Coronary artery (tissue), 2 donors: ENCODE measurements at places on chromosomes 7 and 10.
A peak's percentile ranks its signal among the peaks of the same experiment; 100 is the strongest.

DNA sequence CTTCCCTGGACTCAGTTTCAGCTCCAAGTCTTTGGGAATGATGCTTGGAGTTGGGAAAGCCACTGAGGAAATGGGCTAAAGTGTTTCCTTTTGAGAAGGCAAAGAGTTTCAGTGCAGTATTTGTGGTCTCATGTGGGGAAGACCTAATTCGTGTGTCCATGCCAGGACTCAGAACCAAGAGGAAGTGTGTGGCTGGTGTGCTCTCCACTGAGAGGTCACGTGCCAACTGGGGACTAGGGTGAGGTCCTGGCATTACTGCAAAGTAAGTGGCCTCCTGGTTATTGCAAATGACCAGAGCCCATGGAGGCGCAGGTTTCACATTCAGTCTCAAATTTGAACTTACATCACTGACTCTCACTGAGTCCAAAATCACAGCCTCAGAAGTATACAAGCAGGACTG lies 48.6 kb upstream of the ITPRID1 start:
- no peak for DNase-seq

GRCh38 chr7:44063894-44064651 lies 1.3 kb downstream of the PGAM2 start:
- DNase-seq = peak; percentile 73

DNA sequence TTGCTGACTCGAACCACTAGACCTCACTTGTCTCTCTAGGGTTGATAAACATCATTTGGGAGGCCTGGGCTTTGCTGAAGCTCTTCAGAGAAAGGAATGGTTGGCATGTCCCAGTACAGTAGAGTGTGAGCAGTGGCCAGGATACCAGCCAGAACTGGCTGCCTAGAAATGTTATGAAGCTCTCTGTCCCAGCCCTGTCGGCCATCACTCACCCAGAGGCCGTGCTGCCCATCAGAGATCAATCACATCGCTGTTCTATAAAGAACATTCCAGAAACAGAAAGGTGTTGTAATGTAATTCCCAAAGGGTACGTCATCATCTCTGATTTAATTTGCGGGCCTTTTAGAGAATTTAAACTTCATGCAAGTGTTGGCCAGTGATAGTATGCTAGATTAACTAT lies 111.5 kb downstream of the PRPF18 start:
- DNase-seq = no peak

DNA sequence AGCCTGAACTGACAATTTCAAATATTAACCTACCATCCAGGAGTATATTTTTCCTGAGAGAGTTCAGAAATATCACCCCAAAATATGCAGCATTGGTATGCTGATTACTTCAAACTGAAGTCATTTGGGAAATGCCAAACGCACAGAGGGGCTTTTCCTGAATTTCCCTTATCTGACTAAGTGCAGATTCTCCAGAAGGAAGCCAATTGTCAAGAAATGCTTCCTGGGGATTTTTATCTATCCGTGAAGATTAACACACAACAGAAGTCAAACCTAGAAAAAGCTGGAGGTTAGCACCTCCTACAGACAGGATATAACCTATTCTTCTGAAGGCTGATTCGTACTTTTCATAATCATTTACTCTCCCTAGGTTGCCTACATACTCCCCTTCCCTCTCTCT lies 91.0 kb downstream of the AKR1D1 start:
- DNase-seq = no peak

GRCh38 chr7:94062372-94062771 lies 58.2 kb upstream of the BET1 start:
- no peak for DNase-seq

DNA sequence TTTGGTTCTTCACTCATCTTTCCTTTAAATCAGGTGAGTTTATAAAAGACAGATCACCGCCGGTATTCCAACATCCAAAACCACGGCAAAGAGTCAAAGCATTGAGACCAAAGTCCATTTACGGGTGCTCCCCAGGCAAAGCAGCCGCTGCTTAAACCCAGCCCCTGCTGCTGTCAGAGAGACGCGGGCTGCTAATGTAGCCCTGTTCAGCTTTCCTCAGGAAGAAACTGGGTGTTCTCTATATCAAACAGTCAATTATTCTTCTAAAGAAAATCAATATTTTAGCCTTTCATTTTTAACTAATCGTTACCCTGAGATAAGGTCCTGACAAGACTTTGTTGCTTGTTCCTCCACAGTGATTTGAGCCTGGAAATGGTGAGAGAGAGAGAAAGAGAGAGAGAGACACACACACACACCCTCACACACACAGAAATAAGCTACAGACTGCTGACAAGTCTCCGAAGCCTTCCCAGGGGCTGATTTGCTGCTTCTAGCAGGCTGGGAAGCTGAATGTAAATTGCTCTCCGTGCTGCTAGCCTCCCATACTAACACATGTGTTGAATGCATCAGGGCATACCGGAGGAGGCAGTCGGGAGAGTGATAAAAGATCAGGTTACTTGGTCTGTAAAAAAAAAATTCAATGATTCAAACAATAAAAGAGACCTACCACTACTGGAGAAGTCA lies 183.0 kb upstream of the ANK3 start:
- no peak for DNase-seq

DNA sequence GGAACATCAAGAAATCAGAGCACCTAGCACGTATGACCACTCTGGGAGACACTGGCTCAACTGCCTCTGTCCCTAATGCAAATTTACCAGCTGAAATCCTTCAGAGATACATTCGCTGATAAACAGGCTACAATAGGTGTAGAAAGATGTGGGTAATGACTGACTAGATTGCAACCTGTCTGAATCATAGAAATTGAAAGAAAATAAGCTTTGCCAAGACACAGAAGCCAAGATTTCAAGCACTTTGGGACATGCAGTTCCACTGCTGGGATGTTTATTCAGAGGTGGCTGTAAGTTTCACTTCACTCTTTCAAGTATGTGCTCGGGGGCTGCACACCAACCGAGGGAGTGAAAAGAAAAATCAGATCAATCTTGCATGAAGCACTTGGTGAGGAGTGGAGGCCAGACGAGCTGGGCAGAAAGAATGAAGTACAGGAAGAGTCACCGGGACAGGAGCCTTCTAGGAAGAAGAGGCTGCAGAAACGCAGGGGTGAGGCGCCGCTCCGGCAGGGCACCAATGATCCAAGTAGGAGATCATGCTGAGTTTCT lies 276.7 kb downstream of the PARD3 start:
- DNase-seq = no peak

GRCh38 chr7:36852931-36853330 lies 128.6 kb upstream of the AOAH start:
- no peak for DNase-seq

GRCh38 chr10:79491143-79491835 lies 21.0 kb upstream of the EIF5AL1 start:
- no peak for DNase-seq

DNA sequence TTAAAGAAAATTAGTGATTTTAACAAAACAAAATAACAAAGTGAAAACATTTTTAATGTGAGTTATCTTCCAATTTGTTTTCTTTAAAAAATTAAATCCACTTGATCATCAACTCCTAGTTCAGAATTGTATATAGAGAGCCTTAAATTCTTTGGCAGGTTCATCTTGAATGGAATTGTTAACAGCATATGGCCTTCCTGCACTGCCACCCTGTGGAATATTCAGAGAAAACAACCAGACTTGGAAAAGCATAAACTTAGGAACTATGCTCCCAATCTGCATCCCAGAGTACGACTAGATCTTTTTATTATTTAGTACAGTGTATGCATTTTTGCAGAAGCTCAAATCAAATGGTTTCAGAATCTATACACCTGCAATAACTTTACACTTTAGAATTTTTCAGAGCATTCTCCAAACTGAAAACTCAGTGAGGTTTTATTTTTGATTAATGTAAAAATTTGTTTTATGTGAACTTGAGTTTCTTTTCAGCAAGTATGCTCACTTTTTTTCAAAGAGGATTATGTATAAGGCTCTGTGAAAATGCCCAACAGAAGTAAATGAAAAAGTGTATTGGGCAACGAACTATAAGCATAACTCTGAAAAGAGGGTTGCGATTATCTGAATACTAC lies 44.9 kb upstream of the ANK3 start:
- no peak for DNase-seq

- DNase-seq = no peak
Observed at GRCh38 chr7:57354679-57355338, 95.2 kb upstream of the ZNF716 start.

DNA sequence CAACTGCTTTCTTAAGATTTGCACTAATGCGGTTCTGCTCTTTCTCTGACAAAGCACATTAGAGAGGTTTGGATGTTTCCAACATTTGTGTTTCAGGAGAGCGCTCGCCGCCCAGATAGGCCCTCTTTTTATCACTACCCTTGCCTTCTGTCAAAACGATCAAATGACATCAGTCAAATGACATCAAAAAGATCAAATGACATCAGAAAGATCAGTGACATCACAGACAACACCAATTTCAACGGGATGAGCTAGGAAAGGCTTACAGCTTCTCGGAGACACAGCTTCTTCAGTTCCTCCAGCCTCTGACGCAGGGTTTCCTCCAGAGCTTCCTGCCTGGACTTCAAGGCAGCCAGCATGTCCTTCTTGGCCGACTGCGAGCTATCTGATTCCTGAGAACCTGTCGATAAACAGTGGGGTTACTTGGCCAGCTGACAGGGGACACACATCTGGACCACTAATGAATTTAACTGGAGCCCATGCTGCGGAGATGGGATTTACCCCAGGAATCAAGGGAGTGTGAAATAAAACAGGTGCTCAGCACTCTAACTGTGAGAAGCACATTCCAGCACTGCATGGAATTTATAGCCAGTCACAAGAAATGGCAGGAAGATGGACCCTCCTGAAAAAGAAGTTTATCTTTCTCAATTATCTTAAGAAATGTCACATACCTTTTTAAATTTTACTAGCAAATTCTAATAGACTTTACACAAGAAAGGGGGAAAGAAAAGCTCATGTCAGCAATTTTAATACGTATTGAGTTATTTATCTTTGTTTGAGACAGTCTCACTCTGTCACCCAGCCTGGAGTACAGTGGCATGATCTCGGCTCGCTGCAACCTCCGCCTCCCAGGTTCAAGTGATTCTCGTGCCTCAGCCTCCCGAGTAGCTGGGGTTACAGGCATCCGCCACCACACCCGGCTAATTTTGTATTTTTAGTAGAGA lies 88.2 kb downstream of the PRPF18 start:
- no peak for DNase-seq

- no peak for DNase-seq
Observed at GRCh38 chr7:22216832-22217475, 140.0 kb downstream of the RAPGEF5 start.

DNA sequence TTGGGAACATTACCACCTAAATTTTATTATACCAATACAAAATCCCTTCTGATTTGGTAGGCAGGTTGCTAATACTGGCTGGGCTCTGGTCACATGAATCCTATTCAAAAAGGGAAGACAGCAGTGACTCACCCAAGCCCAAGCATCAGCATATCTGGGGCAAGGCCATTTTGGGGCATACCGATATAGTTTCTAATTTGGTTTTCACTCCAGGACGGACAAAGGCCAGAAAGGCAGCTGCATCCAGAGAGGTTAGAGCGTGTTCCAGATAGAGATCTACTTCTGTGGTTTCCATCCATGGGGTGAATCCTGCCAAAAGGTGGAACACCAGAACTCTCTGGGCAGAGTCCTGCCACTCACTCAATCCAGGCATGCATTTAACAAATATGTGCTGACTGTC lies 335.8 kb downstream of the ELMO1 start:
- no peak for DNase-seq

GRCh38 chr10:62155054-62155680 lies 113.5 kb downstream of the RTKN2 start:
- DNase-seq = no peak

GRCh38 chr7:157844141-157844540 lies 507.3 kb downstream of the DNAJB6 start:
- DNase-seq = no peak

GRCh38 chr10:129892548-129893052 lies 71.5 kb downstream of the EBF3 start:
- no peak for DNase-seq

DNA sequence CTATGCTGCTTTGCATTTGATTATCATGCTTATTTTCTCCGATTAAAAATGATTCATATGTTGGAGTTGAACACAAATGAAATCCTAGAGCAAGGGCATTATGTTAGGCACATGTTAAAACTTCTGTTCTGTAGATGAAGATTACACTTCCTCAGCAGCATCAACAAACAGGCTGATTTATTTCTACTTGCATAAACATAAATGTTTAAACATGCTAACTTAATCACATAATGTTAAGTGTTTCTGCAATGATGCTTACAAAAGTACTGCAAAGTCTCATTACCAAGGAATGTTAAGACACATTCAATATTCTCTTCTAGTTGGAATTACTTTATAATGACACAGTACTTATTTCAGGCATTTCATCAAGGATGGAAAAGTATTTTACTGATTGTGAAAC lies 770.8 kb downstream of the ANKRD7 start:
- DNase-seq = no peak

DNA sequence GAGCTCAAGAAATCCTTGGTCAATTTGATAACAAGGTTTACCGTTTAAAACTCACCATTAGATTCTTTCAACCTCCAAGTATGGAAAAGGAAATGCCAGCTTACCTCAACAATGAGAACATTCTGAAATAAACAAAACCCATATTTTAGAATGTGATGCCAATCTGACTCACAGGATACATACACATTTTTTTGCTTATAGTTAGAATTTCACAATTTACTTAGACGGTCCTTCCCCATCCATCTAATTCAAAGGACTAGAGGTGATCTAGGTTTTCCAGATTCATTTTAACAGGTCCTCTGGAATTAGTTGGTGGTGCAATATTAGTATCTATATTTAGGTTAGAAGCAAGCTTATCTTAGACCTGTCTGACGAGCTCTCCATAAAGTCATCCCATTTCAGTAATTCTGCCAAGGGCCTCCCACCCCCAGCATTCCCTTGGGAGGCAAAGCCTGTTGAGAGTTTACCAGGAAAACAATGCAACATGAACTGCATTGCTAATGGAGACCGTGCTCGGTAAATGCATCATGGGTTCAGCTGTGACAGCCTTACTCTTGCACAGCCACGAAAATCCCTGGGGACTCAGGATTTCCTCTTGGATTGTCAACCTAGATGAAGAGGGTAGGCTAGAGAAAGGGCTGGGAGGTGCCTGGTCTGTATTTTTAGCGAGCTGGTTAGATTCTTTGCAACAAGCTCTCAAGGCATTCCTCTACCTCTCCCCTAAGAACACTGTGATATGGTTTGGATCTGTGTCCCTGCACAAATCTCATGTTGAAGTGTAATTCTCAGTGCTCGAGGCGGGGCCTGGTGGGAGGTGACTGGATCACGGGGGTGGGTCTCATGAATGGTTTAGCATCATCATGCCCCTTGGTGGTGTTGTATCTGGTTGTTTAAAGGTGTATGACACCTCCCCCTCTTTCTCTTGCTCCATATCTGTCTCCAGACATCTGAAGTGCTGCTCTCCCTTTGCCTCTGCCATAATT lies 93.8 kb downstream of the PRTFDC1 start:
- DNase-seq = no peak

DNA sequence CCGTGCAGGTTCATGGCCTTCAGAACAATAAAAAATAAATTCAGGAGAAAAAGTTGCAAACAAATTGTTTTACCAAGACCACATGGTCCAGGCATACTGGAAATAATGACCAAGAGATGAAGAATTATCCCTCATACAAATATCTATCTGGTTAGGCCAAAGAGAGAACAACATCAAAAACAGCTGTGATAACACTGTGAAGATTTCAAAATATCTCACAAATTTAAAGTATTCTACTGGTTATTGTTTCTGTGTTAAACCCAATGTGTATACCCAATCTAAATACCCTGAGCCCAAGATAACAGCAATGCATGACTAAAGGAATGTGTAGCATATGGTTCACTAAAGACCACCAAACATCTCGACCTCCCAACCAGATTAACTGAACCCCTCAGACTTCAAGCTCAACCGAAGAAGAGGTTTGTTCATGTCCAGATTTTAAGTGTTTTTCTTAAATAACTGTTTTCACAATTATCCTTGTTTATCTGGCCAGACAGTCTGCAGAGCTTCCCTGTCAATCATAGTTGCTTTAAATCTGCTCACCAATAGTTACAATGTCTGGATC lies 10.9 kb downstream of the OR9A2 start:
- no peak for DNase-seq
